ENCODE measurements at places on chromosomes 11 and 22. TPM values are rescaled to one million over a fixed set of nuclear protein-coding genes. Genes with fewer than 3 reads are reported as not detected.

DNA sequence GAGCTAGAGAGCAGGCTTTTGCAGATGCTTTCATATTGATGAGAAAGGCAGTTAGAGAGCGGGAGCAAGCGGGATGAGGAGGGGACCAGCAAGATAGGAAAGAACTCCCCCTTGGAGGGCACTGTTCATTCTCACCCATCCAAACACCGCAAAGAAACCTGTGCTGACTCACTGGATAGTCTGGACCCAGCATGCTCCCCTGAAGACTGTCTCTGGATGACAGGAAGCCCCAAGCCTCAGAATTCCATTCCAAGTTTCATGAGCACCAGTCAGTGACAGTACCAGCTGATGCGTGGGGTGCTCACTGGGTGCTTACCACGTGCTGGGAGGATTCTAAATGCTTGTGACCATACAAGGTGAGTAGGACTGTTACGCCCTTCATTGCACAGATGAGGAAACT lies 34.2 kb downstream of the MICAL3 start:
- H3K4me3 ChIP-seq: no peak overlapping the region
- DNase-seq: no peak
- no peak overlapping the region for H3K27ac ChIP-seq
- H3K27me3 ChIP-seq: no peaks in the 10 kb centered on the region

- H3K27ac ChIP-seq: no peak overlapping the region
- H3K36me3 ChIP-seq: no peaks in the 10 kb centered on the region
- no peaks in the 10 kb centered on the region for H3K4me1 ChIP-seq
- H3K27me3 ChIP-seq: no peaks in the 10 kb centered on the region
- no peak for DNase-seq
- H3K4me3 ChIP-seq: no peak overlapping the region
These were observed 90.4 kb upstream of the SLC25A18 start for GRCh38 chr22:17472932-17473331.

- no peak overlapping the region for H3K4me3 ChIP-seq
- peak; percentile 66 for DNase-seq
- peaks cover 11% of the 10 kb centered on the region for H3K36me3 ChIP-seq
- H3K27me3 ChIP-seq: no peaks in the 10 kb centered on the region
- peaks cover 7% of the 10 kb centered on the region for H3K4me1 ChIP-seq
- peak overlapping the region; percentile 81 for H3K27ac ChIP-seq
These were observed 119.8 kb downstream of the CSTPP1 start for GRCh38 chr11:47056261-47056915.

- H3K36me3 ChIP-seq: no peaks in the 10 kb centered on the region
- no peak overlapping the region for H3K4me3 ChIP-seq
- DNase-seq: peak; percentile 55
- no peaks in the 10 kb centered on the region for H3K4me1 ChIP-seq
These were observed 51.5 kb upstream of the GAL start for GRCh38 chr11:68632802-68633201.

DNA sequence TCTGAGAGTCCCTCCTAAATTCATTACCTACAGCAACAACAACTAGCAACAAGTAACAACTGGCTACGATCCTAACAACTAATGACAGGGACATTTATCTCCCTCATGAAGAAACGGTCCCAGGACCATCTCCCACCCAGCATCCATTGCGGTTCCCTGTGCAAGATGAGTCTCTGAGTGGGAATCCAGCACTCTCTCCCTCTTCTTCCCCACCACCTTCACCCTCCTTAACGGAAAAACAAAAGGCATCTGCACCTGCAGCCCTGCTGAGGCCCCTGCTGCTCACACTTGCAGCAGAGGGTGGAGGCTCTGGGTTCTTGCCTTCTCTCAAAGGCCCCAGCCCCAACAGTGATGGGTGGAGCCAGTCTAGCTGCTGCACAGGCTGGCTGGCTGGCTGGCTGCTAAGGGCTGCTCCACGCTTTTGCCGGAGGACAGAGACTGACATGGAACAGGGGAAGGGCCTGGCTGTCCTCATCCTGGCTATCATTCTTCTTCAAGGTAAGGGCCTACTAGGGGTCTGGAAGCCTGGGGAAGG lies at the start of gene CD3G:
CD3G (plus strand) TSS at position 364 of the 535 bp plus-strand sequence; CDS start at position 444, 80 bp downstream.
- H3K27ac ChIP-seq: no peak within 1 kb of the TSS
- peaks cover under 1% of the 10 kb centered on the region for H3K4me1 ChIP-seq
- H3K4me3 ChIP-seq: no peak within 1 kb of the TSS
- DNase-seq: no peak

- H3K36me3 ChIP-seq: no peaks in the 10 kb centered on the region
- DNase-seq: peak; percentile 40
- H3K4me1 ChIP-seq: peaks cover 14% of the 10 kb centered on the region
- H3K27ac ChIP-seq: peak overlapping the region; percentile 20
- H3K27me3 ChIP-seq: no peaks in the 10 kb centered on the region
- H3K4me3 ChIP-seq: no peak overlapping the region
These were observed 278.2 kb downstream of the RAB38 start for GRCh38 chr11:87897071-87897470.

DNA sequence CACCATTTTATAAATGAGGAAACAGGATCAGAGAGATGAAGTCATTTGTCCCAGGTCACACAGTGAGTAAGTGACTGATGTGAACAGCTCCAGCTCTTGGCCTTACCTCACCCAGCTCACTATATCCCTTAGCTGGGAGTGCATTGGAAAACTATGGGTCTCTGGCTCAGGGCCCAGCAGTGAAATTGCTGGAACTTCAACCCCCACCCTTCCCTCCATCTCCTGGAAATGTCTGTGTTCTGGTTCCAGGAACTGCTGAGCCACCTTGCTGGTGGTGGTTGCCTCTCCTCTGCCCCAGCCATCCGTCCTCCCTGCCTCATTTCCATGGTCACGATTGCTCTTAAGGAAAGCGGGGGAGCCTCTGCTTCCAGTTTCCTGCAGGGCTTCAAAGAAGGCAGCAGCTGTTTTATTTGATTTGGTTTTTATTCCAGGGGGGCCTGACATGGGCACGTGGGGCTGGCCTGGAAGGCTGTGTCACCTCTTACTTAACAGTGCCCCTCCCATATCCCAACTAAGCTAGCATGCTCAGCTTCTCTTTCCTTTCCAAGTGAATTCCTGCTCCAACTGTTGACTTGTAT lies 46.2 kb upstream of the CSTF3 start:
- no peaks in the 10 kb centered on the region for H3K36me3 ChIP-seq
- H3K4me3 ChIP-seq: no peak overlapping the region
- peak; percentile 9 for DNase-seq

MEI1 gene
- polyA plus RNA-seq: 4.4 TPM

GRM5 gene
- polyA plus RNA-seq: 0.06 TPM

Data from large intestine (tissue), 12 donors.